Activated naive CD4-positive, alpha-beta T cell treated with anti-CD3 and anti-CD28 coated beads for 36 hours (primary cell): ENCODE measurements at places on chromosomes 6 and 20. TPM values are rescaled to one million over a fixed set of nuclear protein-coding genes. Genes with fewer than 3 reads are reported as not detected.

Gene CABLES2
- total RNA-seq: 5.1 TPM

GRCh38 chr6:1404713-1405098 lies 15.3 kb downstream of the FOXF2 start:
- DNase-seq: no peak
- H3K36me3 ChIP-seq: no peaks in the 10 kb centered on the region
- H3K4me3 ChIP-seq: no peak overlapping the region
- H3K27ac ChIP-seq: no peak overlapping the region
- peaks cover 8% of the 10 kb centered on the region for H3K27me3 ChIP-seq

DNA sequence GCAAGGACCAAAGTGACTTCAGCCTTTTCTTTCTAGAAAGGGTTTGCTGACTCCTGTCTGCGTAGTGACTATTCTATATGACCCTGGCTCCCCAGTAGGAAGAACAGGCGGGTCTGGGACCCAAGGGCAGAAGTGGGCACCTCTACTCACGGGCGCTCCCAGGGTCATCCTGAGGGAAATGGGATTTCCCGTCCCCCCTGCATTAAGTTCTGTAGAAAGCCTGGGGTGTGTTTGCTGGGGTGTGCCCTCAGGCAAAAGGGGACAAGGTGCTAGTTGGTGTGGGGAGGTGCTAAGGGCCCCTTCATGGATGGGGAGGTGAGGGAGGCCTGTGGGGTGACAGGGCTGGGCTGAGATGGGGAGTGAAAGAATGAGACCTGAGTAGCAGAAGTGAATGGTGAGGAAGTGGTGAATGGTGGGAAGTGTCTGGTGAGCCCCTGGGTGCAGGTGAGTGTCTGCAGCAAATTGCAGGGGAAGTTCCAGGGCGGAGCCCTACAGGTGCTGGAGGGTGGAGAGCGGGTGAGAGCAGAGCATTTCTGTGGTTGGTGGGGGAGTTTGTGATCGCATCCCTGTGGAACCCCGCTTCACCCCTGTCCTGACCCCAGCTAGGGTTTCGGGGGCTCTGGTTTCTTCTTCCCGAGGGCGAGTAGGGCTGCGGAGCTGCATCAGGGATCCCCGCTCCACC lies 21.1 kb downstream of the RAET1L start:
- peak; percentile 67 for DNase-seq
- H3K27me3 ChIP-seq: peaks cover 25% of the 10 kb centered on the region
- peaks cover 3% of the 10 kb centered on the region for H3K36me3 ChIP-seq
- no peak overlapping the region for H3K27ac ChIP-seq
- peaks cover 52% of the 10 kb centered on the region for H3K4me1 ChIP-seq

DNA sequence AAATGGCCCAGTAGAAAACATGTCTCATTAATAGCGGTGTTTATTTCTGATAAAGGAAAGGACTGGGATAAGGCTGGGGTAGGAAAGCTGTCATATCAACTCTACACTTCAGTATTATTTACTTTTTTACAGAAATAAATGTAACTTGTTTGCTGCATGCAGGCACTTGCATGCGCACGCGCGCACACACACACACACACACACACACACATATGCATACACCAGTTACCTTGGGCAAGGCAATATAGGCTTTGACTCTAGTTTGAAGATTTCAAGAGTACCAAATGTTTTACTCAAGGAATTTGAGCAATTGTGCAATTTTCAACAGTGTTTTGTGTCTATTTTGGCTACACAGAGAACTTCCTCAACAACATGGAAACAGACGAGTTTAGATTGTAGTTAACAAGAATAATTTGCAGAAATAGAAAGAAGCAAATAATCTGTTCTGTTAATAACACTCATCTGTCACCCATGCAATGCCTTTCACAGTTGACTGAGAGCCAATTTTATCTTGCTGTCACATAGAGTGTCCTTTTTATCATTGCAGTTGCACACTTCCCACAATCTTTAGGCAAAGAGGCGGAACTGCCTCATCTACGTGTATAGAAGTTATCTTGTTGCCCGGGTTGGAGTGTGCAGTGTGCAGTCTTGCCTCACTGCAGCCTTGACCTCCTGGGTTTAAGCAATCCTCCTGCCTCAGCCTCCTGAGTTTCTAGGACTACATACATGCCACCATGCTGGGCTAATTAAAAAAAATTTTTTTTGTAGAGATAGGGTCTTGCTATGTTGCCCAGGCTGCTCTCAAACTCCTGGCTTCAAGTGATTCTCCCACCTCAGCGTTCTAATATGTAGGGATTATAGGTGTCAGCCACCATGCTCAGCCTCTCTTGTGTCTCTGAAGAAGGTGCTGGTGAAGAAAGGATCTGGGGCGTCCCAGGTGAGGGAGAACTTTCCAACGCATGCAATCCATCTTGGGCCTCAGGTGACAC lies 74.8 kb upstream of the SHLD1 start:
- H3K4me1 ChIP-seq: peaks cover 7% of the 10 kb centered on the region
- no peak overlapping the region for H3K27ac ChIP-seq
- H3K27me3 ChIP-seq: no peaks in the 10 kb centered on the region
- DNase-seq: no peak
- no peaks in the 10 kb centered on the region for H3K36me3 ChIP-seq

Gene C2
- 2.1 TPM for total RNA-seq

- DNase-seq: no peak
- no peak overlapping the region for H3K4me3 ChIP-seq
- H3K27ac ChIP-seq: no peak overlapping the region
- H3K36me3 ChIP-seq: no peaks in the 10 kb centered on the region
These were observed 162.0 kb upstream of the DTNBP1 start for GRCh38 chr6:15824811-15825210.

Gene DEFB132
- total RNA-seq: not detected

DNA sequence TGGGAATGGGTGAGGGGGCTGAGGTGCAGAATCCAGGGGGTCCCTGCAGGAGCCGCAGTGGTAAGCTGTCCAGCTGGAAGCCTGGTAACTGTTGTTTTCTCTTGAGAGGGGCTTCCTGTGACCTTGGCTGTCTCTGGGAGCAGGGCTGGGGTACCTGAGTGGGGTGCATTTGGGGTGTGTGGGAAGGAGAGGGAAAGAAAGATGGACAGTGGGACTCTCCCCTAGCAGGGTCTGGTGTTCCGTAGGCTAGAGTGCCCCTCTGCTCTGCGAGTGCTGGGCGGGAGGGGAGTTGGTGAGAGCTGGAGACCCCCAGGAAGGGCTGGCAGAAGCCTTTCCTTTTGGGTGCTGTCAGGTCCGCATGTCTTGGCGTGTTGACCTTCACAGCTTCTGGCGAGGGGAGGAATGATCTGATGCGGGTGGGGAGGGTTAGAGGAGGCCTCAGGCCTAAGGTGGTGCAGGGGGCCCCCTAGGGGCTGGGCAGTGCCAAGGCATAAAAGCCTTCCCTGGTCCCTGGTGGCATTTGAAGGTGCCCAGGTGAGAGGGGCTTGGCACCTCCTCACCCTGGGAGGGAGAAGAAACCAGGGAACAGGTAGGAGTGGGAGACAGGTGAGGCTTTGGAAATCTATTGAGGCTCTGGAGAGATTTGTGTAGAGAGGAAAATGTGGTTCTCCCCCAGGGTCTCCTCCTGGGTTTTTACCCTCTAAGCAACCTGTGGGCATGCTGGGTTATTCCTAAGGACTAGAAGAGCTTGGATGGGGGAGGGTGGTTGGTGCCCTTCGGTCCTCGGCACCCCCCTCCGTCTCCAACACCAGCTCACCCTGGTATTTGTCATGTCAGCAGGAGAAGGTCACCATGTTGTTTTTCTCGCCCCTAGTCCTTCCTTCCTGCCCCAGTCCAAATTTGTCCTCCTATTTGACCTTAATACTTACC lies 3.3 kb downstream of the VEGFA start:
- H3K4me3 ChIP-seq: peak overlapping the region; percentile 91
- H3K27ac ChIP-seq: peak overlapping the region; percentile 31
- H3K36me3 ChIP-seq: peaks cover 25% of the 10 kb centered on the region
- DNase-seq: peak; percentile 76
- H3K27me3 ChIP-seq: no peaks in the 10 kb centered on the region
- peaks cover 29% of the 10 kb centered on the region for H3K4me1 ChIP-seq

Gene SPTLC3
- 0.64 TPM for total RNA-seq

Gene HFE
- total RNA-seq: 0.57 TPM

Gene CTCFL
- total RNA-seq: not detected

DNA sequence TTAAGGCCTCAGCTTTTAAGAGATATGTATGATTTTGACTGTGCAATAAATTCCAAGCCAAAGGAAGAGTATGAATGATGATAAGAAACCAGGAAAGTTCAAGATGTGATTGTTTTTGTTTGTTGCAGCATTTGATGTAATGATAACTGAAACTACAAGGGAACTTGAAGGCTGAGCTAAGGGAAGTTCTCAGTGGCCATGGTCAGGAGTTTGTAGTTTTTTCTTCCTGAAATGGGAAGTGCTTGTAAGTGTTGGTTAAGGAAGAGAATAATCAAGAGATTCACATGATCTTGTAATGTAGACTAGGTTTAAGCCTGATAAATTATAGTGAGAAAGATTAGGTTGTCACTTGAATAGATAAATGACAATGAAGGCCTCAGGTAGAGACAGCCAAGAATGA lies 53.4 kb downstream of the PTCHD4 start:
- H3K4me3 ChIP-seq: no peak overlapping the region
- no peaks in the 10 kb centered on the region for H3K36me3 ChIP-seq
- H3K27ac ChIP-seq: no peak overlapping the region

DNA sequence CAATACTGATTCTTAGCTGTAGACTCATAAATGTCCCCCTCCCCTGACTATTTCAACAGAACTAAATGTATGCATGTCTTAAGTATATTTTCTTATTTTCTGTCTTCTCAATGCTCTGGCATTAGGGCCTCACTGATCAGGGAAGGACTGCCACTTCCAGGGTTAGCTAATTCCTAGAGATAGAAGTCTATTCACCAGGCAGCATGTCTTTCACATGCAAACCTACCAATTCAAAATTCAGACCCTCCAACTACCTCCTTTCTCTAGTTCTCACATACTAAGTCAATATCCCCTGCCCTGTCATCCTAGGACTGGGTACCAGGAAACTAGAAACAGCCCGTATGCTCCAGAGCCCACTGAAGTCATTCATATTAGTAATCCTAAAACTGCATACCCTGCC lies 132.3 kb downstream of the RALGAPA2 start:
- no peak for DNase-seq
- no peak overlapping the region for H3K4me3 ChIP-seq
- no peaks in the 10 kb centered on the region for H3K27me3 ChIP-seq
- no peak overlapping the region for H3K27ac ChIP-seq
- peaks cover 2% of the 10 kb centered on the region for H3K4me1 ChIP-seq
- H3K36me3 ChIP-seq: peaks cover 21% of the 10 kb centered on the region

Gene FAM83D
- 13.6 TPM for total RNA-seq

Gene SNRPB
- 431 TPM for total RNA-seq

- DNase-seq: no peak
- H3K27me3 ChIP-seq: peaks cover 16% of the 10 kb centered on the region
- no peak overlapping the region for H3K27ac ChIP-seq
- H3K4me3 ChIP-seq: no peak overlapping the region
- H3K36me3 ChIP-seq: peaks cover 3% of the 10 kb centered on the region
These were observed 23.1 kb upstream of the HMGN3 start for GRCh38 chr6:79257381-79258205.

Gene PROKR2
- total RNA-seq: not detected

- H3K4me3 ChIP-seq: no peak overlapping the region
- no peaks in the 10 kb centered on the region for H3K4me1 ChIP-seq
- no peak for DNase-seq
- H3K27me3 ChIP-seq: no peaks in the 10 kb centered on the region
- no peaks in the 10 kb centered on the region for H3K36me3 ChIP-seq
- no peak overlapping the region for H3K27ac ChIP-seq
These were observed 276.3 kb downstream of the ADGRB3 start for GRCh38 chr6:68911334-68911733.

Gene OR2H1
- not detected for total RNA-seq

Gene PTPRT
- total RNA-seq: not detected
